NCI-H1417 (cell line): ENCODE measurements at places on chromosomes 16 and 17.

- DNase-seq, result no peak
Observed at GRCh38 chr16:69564845-69565670, 708 bp upstream of the NFAT5 start.

DNA sequence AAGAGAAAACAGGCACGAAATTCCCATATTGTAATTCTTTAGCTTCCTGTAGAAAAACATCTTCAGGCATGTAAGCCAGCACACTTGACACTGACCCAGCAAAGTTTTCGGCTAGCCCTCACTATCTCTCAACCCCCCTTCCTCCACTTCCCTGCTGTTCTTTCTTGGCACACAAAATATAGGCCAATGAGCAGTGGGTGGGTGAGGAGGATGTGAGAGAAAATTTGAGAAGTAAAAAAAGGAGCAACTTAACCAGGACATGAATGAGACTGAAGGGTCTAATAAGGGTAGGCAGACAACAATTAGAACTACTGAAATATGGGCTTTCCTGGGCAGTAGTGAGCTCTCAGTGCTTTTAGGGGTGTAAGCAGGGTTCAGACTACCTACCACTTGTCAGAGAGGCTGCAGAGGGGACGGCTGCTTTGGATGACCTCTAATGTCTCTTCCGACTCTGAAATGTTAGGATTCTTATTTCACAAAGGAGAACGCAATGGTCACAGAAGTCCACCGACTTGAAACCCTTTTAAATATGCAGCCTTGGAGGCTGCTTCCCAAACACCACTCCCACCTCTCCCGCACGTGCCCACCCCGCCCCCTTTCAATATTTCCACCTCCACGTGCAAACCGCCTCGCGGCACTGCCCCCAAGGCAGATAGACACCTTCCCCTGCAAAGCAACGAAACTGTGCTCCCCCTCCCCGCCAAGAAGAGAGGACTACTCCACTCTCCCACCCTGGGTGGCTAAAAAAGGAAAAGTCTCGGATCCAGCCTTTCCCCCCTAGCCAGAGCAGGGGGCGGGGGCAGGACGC is 889 bp downstream of the MBTD1 start:
- DNase-seq, result peak; percentile 57

DNA sequence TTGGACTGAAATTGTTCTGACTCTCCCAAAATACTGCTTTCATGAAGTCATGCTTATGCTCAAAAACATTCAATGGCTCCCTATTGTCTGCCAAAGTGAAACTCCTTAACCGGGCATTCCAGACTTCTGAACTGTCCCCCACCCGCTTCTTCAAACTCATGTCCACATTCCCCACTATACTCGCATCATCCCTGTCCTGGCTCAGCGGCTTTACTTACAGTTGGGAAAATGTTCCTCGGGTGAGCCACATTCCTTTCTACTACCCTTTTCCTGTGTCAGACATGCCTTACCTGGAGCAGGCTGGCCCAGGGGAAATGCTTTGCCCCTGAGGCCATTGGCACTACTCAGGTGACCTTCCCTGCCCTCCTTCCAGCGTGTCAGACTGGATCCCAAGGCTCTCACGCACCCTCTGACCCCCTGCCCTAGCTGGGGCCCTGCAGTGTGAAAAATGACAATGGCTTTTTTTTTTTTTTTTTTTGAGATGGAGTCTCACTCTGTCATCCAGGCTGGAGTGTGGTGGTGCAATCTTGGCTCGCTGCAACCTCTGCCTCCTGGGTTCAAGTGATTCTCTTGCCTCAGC is 5.3 kb downstream of the CYGB start:
- DNase-seq, result no peak

DNA sequence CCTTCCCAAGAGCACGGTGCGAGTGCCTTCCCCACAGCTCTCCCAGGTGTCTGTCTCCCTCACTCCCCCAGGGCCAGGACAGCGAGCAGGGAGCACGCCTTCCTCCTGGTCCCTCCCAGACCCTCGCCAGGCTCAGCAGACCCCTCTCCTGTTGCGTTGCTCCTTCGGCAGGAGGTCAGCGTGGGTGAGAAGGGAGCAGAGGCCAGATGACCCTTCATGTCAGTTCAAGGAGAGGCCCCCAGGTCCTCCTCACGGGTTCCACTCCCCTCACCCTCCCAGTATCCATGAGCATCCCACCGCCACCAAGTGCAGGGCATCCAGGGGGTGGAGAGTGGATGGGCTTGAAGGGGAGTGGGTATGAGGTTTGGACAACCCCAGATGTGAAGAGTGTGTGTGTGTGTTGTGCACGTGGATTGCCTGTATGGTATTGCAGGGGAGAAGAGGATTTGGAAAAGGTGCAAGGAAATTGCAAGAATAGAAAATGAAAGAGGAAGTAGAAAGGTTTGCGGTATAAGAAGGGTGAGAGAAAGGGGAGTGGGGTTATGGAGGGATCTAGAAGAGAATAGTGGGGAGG is 17.7 kb downstream of the SGCA start:
- no peak for DNase-seq

DNA sequence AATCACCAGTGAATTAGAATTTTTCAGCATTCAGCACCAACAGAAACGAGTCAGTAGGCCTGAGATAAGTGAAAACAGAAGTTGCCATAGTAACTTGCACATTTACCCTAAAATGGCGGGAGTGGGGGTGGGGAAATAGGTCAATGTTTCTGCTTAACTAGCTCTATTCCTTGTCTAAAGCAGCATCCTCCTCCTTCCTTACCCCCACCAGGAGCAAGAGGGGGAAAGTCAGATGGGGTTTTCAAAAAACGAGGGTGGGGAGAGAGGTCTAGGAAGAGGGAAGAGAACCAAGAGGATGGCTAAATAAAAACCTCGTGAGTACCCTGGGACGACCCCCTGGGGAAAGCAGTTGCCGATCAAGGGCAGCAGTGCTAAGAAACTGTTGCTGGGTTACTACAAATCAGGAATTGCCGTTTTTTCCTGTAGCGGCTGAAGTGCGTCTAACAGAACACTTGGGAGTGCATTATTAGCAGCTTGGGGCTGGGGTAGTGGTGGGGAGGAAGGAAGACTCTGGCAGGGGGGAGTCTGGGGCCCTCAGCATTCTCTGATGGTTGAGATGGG is 34.4 kb upstream of the MNT start:
- peak; percentile 74 for DNase-seq

- DNase-seq, result no peak
Observed at GRCh38 chr17:74670329-74670728, 42.4 kb downstream of the CD300LF start.

DNA sequence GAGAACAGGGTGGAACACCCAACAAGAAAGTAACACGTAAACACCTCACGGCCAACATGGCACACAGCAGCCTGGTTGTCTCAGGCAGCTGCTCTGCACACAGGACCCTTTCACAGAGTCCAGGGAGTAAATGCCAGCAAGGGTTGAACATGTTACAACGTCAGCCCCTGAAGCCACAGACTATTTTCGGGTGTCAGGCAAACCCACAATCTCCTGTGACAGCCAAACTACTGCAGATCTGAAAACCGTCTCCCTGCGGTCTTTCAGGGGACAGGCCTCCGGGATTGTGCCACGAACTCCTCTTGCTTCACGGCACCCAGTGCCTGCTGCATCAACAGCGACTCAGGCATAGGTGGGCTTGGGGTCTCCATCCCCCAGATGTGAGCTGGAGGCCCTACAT is 127.7 kb downstream of the XYLT1 start:
- no peak for DNase-seq

DNA sequence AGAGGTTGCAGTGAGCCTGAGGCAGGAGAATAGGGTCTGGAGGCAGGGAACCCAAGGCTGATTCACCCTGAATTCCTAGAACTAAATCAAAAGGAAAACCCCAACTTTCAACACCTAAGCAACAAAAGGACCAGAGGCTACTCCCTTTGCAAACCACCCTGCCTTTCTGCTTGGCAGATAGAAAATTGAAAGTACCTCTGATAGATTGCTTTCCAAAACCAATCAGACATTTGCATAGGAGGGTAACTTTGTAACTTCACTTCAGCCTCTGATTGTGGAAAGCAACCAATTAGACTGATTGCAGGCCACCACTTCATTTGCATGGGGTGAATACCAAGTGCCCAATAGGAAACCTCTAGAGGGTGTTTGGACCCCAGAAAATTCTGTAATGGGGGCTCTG is 10.9 kb upstream of the TMEM98 start:
- no peak for DNase-seq

GRCh38 chr17:34113089-34113488 is 142.0 kb upstream of the CCL2 start:
- no peak for DNase-seq

DNA sequence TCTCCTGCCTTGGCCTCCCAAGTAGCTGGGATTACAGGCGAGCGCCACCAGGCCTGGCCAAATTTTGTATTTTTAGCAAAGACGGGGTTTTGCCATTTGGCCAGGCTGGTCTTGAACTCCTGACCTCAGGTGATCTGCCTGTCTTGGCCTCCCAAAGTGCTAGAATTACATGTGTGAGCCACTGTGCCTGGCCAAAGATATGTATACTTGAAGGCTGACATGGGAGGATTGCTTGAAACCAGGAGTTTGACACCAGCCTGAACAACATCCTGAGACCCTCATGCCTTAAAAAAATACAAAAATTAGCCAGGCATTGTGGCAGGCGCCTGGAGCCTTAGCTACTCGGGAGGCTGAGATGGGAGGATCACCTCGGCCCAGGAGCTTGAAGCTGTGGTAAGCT is 3.1 kb downstream of the BCAS3 start:
- no peak for DNase-seq

DNA sequence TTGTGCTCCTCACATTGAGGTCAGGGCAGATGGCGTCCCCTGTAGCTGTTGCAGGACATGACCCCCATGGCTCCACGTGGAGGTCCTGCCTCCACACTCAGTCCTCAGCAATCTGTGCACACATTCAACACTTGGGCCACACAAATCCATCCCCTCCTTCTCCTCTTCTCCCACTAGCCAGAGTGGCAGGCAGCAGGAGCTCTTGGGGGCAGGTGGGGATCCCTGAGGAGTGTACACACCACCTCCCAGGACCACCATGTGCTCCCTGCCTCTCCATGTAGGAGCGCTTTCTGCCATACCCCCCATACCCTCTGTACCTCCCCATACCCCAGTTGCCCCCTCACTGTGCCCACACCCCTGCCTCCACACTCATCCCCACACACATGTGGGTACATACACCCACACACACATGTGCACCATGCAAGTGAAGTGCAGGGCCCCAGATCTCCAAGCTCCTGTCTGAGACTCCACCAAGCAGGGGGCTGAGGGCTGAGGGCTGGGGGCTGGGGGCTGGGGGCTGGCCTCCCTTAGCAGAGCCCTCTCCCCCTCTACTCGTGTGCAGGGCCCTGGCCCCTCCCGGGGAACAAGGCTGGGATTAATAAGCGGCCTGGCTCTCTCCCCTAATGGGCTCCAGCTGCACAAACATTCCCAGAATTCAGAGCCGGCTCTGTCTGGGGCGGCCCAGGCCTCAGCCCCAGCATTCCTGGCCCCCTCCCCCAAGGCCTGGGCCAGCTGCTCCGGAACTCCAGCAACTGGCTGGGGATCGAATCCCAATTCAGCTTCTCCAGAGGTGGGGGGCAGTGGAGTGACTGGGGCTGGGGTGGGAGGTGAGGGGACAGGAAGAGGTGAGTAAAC is 48.2 kb upstream of the MEIOC start:
- DNase-seq, result no peak

DNA sequence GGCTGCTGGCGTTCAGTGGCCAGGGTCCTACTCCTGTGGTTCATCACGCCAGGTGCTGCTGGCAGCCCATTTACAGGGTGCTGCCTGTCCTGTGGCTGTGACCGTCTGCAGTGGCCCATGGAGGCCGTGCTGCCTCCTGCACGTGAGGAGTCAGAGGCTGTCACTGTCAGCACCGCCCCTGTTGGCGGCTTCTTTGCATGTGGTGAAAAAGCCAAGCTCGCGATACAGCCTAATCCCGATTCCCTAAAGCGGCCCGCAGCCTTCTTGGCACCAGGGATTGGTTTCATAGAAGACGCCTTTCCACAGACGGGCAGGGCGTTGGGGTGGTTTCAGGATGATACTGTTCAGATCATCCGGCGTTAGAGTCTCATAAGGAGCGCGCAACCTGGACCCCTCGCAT is 35.3 kb downstream of the RAB11FIP3 start:
- DNase-seq, result no peak

DNA sequence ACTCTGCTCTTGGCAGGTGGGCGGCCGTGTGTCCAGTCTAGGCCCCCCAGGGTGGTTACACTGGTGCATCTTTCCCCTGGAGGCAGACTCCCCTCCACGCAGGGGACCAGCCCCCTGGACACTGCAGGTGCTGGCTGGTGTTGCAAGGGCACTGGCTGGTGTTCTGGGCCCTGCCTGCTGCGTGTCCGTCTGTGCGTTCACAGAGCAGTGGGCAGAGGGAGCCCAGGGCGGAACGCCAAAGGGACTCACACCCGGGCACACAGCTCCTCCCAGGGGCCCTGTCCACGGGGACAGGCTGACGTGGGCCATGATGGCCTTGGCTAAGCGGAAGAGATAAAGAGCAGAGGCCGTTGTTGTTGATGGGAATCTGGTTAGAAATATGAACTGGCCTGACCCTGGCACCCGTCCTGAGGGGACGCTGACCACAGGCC is 27.3 kb downstream of the ACSF3 start:
- DNase-seq, result no peak

DNA sequence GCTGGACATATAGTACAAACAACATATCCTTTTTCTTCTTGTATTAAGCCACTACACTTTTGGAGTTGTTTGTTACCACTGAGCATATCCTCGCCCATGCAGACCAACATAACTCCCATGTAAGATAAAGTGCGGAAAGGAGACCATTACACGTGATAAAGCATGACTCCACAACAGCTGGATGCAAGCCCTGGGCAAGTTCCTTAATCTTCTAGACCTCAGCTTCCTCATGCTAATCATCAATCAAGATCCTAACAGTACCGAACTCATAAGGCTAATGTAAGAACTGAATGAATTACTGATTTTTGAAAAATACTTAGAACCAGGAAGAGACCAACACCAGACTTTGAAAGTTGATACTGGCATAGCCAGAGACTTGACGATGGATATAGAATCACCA is 47.0 kb upstream of the GSG1L start:
- DNase-seq, result no peak

GRCh38 chr17:35051183-35051578 is 12.3 kb downstream of the RFFL start:
- no peak for DNase-seq

GRCh38 chr17:76382803-76383545 is 1.4 kb upstream of the SPHK1 start:
- DNase-seq, result peak; percentile 26

- DNase-seq, result no peak
Observed at GRCh38 chr16:86934581-86935375, 356.4 kb downstream of the FOXL1 start.

- peak; percentile 1 for DNase-seq
Observed at GRCh38 chr16:56513972-56514371, 5.9 kb downstream of the BBS2 start.

DNA sequence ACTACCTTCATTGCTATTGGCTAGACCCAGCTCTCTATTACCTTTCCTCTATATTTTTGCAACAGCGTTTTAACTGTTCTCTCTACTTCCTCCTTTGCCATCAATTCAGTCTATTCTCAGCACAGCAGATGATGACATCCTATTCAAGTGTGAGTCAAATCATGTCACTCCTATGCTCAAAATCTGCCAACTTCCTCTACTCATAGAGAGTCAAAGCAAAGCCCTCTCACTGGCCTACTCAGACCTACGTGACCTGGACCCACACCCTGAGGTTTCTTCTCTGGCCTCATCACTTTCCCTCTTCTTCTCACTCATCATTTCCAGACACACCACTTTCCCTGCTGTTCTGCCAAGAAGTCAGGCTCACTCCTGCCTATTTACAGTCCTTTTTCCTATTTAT is 289.0 kb upstream of the AXIN2 start:
- no peak for DNase-seq
